Activated T-helper 2 cell treated with anti-CD3 and anti-CD28 coated beads, Interferon-gamma antibody, Interleukin-2, Interleukin-4, amounts not matched to agents 10 μg/mL and 5 μg/mL and 100 μg/mL, durations not matched to agents 14 hours and 24 hours and 36 hours (primary cell): ENCODE measurements at places on chromosomes 1 and 21. TPM values are rescaled to one million over a fixed set of nuclear protein-coding genes. Genes with fewer than 3 reads are reported as not detected.

Gene NBPF8
- total RNA-seq: 14.3 and 15.3 TPM in 2 replicates

Gene ARHGAP29
- total RNA-seq: 0.05 and 0.18 TPM in 2 replicates

Gene SELP
- 0.16 and 0.25 TPM in 2 replicates for total RNA-seq

DNA sequence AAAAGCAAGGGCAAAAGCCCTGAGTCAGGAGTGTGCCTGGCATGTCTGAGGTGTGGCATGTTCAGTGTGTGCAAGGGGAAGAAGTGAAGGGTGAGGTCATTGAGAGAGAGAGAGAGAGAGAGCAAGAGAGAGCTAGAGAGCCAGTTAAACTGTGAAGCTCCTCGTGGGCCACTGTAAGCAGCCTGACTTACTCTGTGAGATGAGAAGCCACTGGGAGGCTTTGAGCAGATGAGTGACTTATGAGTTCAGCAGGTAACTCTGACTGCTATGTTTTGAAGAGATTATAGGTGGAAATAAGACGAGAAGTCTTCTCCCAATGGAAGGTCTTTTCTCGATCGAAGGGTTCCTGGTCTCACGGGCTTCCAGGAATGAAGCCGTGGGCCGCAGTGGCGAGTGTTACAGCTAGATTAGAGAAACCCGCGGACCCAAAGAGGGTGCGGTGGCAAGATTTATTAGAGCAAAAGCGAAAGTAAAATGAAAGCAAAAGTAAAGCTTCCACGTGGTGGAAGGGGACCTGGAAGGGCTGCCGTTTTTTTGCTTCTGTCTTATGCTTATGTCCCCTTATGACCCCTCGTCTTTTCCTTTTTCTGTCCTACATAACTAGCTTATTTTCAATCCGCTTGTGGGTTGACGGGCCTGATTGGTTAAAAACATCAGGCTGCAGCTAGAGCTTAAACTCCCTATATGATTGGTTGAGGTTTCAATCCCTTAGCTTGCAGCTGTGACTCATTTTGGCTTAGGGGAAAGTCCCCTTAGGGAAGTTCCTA is 323.1 kb upstream of the FAM78B start:
- no peaks in the 10 kb centered on the region for H3K36me3 ChIP-seq
- peaks cover 14% of the 10 kb centered on the region for H3K4me1 ChIP-seq
- peak; percentile 45 for DNase-seq
- H3K27me3 ChIP-seq: peaks cover 1% of the 10 kb centered on the region
- H3K27ac ChIP-seq: no peak overlapping the region
- no peak overlapping the region for H3K4me3 ChIP-seq

GRCh38 chr21:31354604-31355443 is 10.8 kb upstream of the TIAM1 start:
- H3K27ac ChIP-seq: peak overlapping the region; percentile 66
- peaks cover 40% of the 10 kb centered on the region for H3K4me1 ChIP-seq
- peak overlapping the region; percentile 20 for H3K4me3 ChIP-seq
- peak; percentile 78 for DNase-seq
- no peaks in the 10 kb centered on the region for H3K27me3 ChIP-seq
- peaks cover 18% of the 10 kb centered on the region for H3K36me3 ChIP-seq

GRCh38 chr1:30765556-30766434 is 8.2 kb upstream of the LAPTM5 start:
- peaks cover 51% of the 10 kb centered on the region for H3K4me1 ChIP-seq
- DNase-seq: no peak
- H3K4me3 ChIP-seq: peak overlapping the region; percentile 66
- H3K27ac ChIP-seq: peak overlapping the region; percentile 88
